ENCODE measurements at places on chromosomes 13 and 19. TPM values are rescaled to one million over a fixed set of nuclear protein-coding genes. Genes with fewer than 3 reads are reported as not detected.

ERCC1 gene
- total RNA-seq: 49.3 TPM

GRCh38 chr13:76703216-76703615 lies 183.0 kb downstream of the KCTD12 start:
- DNase-seq: no peak

GRCh38 chr19:29761575-29762232 lies 46.6 kb upstream of the C19orf12 start:
- DNase-seq: no peak

GRCh38 chr13:26722321-26722720 lies 38.3 kb downstream of the GPR12 start:
- DNase-seq: no peak

- DNase-seq: no peak
Observed at GRCh38 chr13:50715402-50716146, 127.9 kb downstream of the DLEU7 start.

DNA sequence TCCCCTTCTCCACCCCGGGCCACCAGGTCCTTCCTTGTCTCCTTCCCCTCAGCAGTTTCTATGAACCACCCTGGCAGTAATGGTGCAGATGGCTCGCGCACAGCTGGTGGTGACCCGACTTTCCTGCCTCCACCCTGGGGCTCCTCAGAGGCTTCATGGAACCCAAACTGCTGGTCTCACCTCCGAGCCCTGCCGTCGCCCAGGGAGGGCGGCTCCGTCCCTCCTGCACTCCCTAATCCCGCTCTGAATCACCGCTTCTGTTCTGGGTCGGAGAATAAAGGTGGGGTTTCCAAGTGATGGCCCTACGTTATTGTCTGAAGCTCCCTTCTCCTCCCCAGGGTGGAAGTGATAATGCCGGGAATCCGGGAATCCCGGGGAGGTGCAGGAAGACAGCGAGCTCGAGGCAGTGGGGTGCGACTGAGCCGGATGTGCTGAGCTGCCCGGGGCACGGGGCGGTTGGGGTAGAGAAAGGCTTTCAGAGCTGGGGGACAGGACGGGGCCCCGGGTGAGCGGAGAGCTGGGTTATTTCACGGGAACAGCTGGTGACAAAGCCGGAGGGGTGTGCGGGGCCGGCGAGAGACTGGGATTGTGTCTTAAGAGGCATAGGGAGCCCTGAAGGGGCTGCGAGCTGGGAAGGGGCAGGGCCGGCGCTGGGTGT lies 711 bp downstream of the FUT2 start:
- DNase-seq: no peak

GRCh38 chr13:110245416-110245899 lies 61.5 kb downstream of the COL4A1 start:
- DNase-seq: no peak

DNA sequence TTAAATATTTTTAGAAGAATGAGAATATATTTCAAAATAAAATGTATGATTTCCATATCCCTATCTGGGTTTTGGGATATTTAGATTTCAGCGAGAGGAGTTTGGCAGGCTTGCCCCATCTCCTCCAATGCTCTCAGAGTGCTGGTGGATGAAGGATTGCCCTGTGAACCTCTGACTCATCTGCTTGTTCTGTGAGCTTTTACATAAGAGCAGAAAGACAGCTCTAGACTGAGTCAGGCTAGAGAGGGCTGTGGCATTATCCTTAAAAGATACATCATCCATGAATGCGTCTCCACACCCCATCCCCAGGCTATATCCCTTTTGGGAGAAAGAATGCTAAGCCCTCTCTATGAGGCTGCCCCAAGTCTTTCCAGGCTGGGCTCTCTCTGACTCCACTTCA lies 190.6 kb downstream of the TUBA3C start:
- DNase-seq: no peak

GRCh38 chr19:13859361-13859880 lies 17.5 kb upstream of the NANOS3 start:
- peak; percentile 65 for DNase-seq

DNA sequence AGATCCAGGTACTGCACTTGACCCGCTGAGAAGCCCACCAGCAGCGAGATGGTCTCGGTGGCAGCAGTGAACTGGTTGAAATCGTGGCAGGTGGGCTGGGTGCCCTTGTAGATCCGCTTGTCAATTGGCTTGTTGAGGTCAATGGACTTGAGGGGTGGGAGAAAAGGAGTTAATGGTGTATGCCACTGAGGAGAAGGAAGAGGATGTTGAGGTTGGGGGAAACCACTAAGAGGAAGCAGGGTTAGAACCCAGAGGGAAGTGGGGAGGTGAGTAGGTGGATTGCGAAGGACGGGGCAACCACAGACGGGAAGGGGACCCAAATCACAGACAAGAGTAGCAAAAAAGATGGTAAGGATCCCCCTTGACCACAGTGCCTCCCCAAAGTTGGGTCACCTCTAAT lies 1.7 kb downstream of the DMWD start:
- DNase-seq: no peak

EFNB2 gene
- 6.7 TPM for total RNA-seq

All from H4 (cell line).